ENCODE measurements at places on chromosomes 12 and 14. TPM values are rescaled to one million over a fixed set of nuclear protein-coding genes. Genes with fewer than 3 reads are reported as not detected.

Gene SCN8A
- 0.16 TPM for total RNA-seq

Gene EML1
- 17.5 TPM for total RNA-seq

Gene PEX5
- total RNA-seq = 13.2 TPM

Gene SSTR1
- 4.5 TPM for total RNA-seq

Gene PTGER2
- total RNA-seq = 1.6 TPM

Gene SLC11A2
- 33.2 TPM for total RNA-seq

Gene GTF2H3
- total RNA-seq = 20.2 TPM

Gene MYH6
- not detected for total RNA-seq

Gene LMO3
- total RNA-seq = 10.7 TPM

Gene MLH3
- 9.0 TPM for total RNA-seq

Gene SMOC1
- total RNA-seq = 2.3 TPM

Gene TCL1B
- not detected for total RNA-seq

Gene CCT2
- total RNA-seq = 133 TPM

Gene HRK
- not detected for total RNA-seq

Gene MUCL1
- not detected for total RNA-seq

Gene GYS2
- not detected for total RNA-seq

Gene SYNE2
- 19.1 TPM for total RNA-seq

Gene CMA1
- not detected for total RNA-seq

Gene CCDC196
- not detected for total RNA-seq

Gene PCED1B
- total RNA-seq = 1.8 TPM

Gene SLC25A47
- total RNA-seq = not detected

Gene TRIM9
- 2.7 TPM for total RNA-seq

Gene CCDC197
- not detected for total RNA-seq

Measured in cardiac atrium fibroblast (primary cell).